ENCODE measurements at places on chromosomes 4 and X. TPM values are rescaled to one million over a fixed set of nuclear protein-coding genes. Genes with fewer than 3 reads are reported as not detected.

- DNase-seq, result no peak
Observed at GRCh38 chr4:83221897-83222441, 62.6 kb downstream of the COQ2 start.

DNA sequence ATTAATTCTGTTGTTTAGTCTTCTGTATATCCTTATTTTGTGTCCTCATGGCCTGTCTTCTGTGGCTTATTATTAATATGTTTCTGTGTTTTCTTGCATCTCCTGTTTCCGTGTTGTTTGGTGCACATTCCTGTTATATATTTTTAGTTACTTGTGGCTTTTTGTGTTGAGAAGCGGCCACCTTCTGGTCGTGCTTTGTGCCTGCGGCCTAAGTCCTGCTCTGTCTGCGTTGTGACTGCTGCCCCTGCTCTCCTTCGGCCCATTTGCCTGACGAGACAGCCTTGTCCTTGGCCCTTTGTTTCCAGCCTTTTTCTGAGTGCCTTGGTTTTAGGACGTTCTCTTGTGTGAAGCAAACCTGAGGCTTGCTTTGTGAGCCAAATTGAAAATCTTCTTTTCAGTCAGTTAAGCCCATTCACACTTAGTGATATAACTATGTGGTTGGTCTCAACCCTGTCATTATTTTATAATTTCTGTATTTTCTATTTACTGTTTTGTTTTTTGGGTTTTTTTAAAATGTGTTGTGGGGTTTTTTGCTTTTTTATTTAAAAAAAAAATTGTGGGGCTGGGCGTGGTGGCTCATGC lies 43.8 kb downstream of the TNIP2 start:
- peak; percentile 75 for DNase-seq

DNA sequence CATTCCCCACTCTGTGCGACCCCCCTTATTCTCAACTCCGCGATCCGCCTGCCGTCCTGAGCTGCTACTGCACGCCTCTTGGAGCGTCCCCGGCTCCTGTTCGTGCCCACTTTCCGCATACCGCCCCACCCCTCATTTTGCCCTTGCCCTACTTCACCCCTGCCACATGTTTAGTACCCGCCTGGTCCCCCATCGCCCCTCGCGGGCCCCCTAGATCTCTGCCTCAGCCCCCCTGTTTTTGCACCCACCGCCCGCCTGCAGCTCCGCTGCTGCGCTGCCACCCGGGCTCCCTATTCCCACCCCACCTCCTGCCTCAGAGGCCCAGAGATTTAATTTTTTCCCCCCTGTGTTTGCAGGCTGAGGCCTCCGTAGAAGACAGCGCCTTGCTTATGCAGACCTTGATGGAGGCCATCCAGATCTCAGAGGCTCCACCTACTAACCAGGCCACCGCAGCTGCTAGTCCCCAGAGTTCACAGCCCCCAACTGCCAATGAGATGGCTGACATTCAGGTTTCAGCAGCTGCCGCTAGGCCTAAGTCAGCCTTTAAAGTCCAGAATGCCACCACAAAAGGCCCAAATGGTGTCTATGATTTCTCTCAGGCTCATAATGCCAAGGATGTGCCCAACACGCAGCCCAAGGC lies 1.4 kb downstream of the MAGED1 start:
- DNase-seq, result peak; percentile 54

GRCh38 chr4:39134683-39135306 lies 47.5 kb upstream of the WDR19 start:
- no peak for DNase-seq

DNA sequence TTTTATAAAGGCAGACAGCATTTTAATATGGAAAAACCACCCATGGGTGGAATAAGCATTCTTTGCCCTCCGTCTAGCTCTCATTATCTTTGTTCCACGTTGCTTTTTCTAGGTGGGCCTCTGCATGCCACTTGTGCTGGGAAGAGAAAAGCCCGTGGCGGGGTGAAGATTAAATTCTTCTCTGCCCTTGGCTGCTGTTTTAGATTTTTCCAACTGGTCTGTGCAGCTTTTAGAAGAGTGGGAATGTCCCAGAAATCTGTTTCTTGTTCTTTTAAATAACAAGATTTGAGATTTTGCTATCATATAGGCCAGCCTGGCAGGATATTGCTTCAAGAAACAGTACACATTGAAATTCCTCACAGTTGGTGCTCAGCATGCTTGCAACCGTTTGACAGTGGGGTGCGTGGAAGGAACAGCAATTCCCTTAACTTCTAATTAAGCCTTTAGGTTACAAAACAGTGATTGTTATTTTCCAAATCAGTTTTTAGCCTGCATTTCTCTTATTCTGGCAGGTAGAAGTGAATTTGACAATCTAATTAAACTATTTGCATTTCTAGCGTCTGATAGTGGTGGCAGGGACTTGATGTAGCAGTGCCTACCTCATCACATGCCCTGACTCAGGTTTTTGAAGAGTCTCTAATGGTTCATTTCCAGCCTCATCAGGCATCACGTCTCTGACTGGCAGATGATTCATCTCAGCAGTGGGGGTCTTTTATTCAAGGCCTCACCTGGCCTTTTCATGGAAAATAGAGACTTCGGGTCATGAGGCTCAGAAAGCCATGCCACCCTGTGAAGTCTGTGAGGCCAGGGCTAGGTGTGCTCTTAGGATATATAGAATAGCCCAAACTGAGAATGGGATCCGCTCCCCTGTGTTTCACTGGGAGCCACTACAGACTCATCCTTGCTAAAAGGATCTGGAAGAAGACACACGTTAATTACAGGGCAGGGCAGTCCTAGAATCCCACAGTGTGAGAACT lies 50.8 kb downstream of the PPEF1 start:
- peak; percentile 50 for DNase-seq

DNA sequence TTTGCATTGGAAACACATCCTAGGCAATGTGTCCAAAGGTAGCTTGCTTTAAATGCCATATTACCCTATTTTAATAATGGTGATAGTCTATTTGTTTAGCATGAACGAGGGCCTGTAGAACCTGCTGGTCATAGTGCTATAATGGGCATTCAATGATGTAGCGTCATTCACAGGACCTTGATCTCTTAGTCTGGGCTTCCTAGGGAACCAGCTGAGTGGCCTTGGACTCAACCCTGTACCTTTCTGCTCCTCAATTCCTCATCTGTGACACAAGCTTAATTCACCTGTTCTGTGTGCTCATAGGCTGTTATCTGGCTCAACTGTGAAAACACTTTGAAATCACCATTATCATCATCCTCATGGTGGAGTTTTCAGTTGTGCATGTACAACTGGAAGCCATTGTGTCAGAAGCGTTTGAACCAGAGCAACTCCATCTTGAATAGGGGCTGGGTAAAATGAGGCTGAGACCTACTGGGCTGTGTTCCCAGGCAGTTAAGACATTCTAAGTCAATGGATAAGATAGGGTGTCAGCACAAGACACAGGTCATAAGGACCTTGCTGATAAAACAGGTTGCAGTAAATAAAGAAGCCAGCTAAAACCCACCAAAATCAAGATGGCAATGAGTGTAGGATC lies 346.8 kb upstream of the KLF3 start:
- DNase-seq, result no peak

DNA sequence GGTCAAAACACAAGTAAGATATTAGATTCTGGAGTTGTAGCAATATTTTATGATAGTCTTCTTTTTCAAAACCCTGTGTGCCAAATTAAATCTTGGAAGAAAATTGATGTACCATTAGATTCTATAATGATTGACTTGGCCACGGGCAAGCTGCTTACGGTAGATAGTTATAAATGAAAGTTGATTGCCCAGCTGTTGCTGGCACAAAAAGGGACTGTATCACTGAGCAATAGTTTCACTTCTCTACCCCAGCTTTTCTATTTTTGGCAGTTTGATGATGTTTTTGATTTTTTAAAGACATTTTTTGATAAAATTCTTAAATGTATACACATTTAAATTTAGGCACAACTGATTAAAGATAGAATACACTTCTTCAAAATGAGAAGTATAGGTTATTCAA lies 333.3 kb downstream of the TRAM1L1 start:
- no peak for DNase-seq

DNA sequence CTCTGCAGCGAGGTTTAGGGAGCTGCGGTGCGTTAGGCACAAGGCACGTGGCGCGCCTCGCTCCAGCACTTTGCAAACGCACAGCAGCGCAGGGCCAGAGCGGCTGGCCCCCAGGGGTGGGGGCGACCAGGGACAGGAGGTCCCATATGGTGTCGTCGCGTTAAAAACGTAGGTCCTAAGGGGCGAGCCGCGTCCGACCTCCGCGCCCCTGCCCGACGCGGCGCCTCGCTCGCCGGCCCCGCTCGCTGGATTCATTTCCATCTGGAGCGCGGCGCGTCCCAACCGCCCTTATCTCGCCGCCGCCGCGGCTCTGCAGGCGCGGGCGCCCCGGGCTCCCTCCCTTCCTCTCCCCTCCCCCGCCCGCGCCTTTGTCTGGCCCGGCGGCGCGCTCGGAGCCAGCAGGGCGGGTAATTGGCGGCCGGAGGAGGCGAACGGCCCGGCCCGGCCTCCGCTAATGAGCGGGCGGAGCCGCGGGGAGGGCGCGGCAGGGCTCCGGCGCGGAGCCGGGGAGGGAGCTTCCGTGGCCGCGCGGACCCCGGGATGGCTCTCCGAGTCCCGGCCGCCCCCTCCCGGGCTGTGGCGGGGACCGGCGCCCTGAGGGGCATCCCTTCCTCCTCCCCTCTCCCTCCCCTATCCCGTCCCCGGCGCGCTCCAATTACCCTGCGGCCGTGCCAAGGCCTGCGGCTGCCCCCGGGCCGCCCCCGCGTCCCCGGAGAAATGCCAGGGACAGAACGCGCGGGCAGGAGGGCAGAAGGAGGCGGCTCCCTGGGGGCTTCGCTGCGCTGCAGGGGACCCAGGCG lies 409.0 kb downstream of the BCOR start:
- peak; percentile 92 for DNase-seq

- DNase-seq, result no peak
Observed at GRCh38 chr4:94160774-94161173, 46.9 kb upstream of the SMARCAD1 start.

DNA sequence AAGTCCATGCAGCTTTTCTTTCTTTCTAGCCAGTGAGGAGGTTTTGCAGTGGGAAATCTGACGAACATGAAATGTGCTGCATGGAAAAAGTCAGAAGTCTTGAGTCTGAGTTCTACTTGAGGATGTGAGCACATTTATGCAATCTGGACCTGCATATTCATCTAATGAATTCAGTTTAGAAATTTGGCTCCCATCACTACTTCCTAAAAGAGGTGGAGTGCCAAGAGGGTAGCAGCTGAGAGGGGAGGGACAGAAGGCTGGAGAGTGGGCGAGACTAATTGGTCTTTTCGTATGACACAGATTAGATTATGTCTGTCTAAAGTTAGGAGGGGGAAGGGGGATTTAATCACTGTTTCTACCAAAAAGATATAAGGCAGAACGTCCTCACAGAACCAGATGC lies 535.9 kb downstream of the IQCM start:
- no peak for DNase-seq

GRCh38 chr4:40557736-40558135 lies 71.9 kb downstream of the RBM47 start:
- no peak for DNase-seq

DNA sequence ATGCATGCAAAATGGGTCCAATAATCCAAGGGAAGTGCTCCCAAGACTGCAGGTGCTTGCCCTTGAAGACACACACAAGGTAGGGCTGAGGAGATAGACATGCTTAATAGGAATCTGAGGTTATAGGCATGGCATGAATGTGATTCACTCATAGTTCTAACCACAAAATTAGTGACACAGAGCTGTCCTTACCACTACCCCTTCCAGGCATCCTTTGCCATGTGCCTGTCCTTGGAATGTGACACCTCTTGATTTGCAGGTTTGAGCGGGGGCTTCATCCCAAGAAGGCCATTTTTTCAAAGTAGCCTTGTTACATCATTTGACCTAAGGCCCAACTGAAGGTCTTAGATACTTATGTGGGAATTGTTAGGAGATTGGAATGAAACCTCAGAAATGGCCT lies 112.5 kb downstream of the CCNG2 start:
- no peak for DNase-seq

- no peak for DNase-seq
Observed at GRCh38 chr4:157664726-157665125, 444.2 kb downstream of the GRIA2 start.

DNA sequence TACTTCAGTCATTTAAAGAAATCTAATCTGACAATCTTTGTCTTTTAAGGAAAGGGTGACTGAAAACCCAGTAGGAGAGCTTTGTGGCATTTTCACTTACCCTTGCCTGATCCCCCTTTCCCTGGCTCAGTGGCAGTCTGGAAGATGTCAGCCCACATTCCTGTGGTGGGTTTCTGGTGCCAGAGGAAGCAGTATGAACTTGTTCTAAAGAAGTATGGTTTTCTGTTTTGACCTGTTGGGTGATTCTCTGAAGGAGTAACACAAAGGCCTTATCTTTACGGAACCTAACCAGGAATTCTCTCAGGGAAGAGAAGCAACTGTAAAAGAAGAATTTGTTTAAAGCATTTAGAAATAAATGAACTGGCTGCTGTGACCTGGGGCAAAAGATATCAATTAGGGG lies 41.9 kb downstream of the BMP15 start:
- no peak for DNase-seq

GRCh38 chr4:62531731-62532130 lies 1331.6 kb downstream of the ADGRL3 start:
- peak; percentile 65 for DNase-seq

GRCh38 chr4:131207589-131207988 lies 1941.5 kb upstream of the PCDH10 start:
- DNase-seq, result no peak

DNA sequence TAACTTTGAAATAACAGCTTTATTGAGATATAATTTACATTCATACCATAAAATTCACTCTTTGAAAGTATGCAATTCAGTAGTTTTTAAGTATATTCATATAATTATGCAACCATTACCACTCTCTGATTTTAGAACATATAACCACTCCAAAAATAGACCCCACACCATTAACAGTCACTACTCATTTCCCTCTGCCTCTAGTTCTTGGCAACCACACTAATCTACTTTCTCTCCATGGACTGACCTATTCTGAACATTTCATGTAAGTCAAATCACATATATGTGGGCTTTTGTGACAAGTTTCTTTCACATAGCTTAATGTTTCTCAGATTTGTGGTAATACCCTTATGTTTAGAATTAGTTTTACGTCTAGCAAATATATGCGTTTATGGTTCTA lies 19.5 kb upstream of the GLRA3 start:
- no peak for DNase-seq

- no peak for DNase-seq
Observed at GRCh38 chr4:78803983-78804382, 27.8 kb downstream of the BMP2K start.

DNA sequence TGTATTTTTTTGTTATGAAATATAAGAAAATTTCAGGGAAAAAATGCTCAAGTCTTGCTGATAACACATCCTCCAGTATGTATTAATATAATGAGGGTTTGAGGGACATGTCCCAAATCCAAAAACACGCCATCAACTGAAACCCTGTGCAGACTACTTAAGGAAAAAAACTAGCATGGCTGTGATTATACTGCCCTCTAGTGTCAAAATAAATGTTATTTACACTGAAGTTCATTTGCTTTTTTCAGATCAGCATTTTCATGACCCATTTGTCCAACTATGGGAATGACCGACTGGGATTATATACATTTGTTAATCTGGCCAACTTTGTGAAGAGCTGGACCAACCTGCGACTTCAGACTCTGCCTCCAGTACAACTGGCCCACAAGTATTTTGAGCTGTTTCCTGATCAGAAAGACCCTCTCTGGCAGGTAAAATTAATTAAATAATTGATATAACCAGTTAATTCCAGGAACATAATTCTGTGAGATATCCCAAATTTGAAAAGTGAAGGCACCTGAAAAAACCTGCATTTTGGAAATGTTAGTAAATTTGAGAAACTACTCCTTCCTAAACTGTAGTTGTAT lies 128.5 kb downstream of the PRSS12 start:
- DNase-seq, result no peak

The SULT1E1 gene
- not detected for total RNA-seq

The TMEM187 gene
- 4.8 TPM for total RNA-seq

The ERCC6L gene
- 12.1 TPM for total RNA-seq

The DMP1 gene
- not detected for total RNA-seq

The RS1 gene
- total RNA-seq, result not detected

The MORC4 gene
- 3.2 TPM for total RNA-seq

The WDR13 gene
- total RNA-seq, result 51.3 TPM

Measured in endodermal cell (in vitro differentiated cells).